ENCODE measurements at places on chromosomes 2 and 18.

GRCh38 chr2:186590350-186590758 is 498 bp downstream of the ITGAV start:
- peak; percentile 39 for DNase-seq

- no peak for DNase-seq
Measured at GRCh38 chr2:110143982-110144381, 28.4 kb upstream of the MALL start.

GRCh38 chr2:102099536-102100298 is 42.8 kb upstream of the IL1R1 start:
- DNase-seq, result no peak

DNA sequence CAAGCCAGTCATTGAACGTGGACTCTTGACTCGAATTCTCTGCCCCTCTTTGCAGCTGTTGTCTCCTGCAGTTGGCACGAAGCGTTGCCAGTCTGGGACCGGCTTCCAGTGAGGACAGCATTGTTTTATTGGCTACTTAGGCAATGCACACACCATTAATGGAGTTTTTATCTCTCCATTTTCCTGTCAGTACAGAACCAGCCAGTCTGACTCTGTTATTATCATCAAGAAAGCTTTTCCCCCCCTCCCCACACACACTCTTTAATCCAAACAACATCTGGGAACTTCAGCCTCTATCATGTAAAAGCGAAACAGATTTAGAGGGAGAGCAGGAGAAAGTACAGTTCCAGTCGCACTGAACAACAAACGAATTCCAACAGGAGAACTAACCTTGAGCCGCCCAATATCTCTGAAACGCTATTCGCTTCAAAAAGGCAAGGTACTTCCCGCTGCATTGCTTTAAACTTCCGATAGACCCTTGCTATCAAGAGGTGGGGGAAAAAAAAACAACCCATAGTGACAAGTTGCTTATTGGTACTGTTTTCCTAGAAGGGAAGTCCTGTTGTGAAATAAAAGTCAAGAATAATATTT is 38.2 kb downstream of the ACVR1 start:
- no peak for DNase-seq

DNA sequence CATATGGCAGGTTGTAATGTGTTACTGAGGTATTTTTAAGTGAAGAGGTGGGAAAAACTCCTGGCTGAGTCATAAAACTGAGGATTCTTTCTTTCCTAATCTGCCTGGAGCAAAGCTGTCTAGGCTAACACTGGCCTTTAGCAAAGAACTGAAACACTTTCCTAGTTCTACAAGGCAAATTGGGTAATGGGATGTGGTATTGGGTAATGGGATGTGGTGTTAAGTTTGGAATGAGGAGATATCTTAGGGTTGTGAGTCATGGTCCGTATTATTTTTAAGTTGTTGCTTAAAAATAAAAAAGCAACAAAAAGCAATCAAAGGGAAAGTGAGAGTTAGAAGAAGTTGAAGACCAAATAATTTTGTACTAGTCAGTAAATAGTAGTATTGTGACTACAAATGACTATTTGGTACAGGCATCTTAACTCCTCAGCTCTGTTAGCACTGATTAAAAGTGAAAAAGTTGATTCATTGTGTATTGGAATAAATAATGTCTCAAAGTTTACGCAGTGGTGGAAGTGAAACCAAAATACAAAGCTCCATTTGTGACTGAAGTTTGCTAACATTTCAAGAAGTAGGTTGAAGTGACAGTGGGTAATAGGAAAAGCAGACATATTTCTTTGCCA is 216.8 kb downstream of the CAMKMT start:
- DNase-seq, result peak; percentile 10

DNA sequence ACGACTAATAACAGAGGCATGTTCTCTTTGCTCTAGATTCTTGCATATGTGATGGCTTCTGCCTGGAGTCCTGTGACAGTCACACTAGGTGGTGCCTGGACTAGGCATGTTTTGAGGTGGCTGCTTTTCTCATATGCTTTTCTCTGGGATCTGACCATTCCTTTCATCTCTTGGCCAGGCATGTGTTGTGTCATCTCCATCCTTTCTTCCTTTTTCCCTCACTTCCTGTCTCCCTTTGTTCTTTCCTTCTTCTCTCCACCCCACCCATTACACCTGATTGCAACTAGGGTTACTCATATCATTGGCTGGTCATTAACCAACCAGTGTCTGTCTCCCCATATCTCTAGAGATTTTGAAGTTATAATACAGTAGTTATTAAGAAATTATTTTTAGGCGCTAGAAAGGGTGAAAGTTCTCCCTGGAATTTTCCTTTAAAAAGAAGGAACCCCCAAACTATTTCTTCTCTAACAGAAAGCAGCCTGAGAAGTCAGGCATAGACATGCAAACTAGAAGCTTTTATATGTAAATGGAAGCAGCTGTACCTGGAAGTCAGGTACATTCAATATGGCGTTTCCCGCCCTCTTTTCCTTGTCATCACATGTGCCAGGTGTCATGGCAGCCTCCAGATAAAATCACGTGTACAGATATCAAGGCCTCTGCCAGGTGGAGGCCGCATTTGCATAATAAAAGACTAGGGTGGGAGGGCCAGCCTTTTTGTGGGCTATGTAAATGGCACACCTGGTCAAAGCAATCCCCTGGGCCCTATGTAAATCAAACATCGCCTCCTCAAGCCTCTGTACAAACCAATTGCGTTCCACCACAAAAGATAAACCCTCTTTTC is 220.4 kb upstream of the MEX3C start:
- DNase-seq, result no peak

GRCh38 chr2:149924028-149924427 is 336.5 kb upstream of the MMADHC start:
- peak; percentile 20 for DNase-seq

GRCh38 chr2:98455494-98455976 is 10.9 kb downstream of the INPP4A start:
- DNase-seq, result no peak

GRCh38 chr2:11368059-11368572 is 23.7 kb upstream of the ROCK2 start:
- peak; percentile 39 for DNase-seq

All from AG08396 (cell line).